NCI-H1417 treated with DMSO at 0.1 percent for 48 hours (cell line): ENCODE measurements at places on chromosomes 3 and 15.
A peak's percentile ranks its signal among the peaks of the same experiment; 100 is the strongest.

DNA sequence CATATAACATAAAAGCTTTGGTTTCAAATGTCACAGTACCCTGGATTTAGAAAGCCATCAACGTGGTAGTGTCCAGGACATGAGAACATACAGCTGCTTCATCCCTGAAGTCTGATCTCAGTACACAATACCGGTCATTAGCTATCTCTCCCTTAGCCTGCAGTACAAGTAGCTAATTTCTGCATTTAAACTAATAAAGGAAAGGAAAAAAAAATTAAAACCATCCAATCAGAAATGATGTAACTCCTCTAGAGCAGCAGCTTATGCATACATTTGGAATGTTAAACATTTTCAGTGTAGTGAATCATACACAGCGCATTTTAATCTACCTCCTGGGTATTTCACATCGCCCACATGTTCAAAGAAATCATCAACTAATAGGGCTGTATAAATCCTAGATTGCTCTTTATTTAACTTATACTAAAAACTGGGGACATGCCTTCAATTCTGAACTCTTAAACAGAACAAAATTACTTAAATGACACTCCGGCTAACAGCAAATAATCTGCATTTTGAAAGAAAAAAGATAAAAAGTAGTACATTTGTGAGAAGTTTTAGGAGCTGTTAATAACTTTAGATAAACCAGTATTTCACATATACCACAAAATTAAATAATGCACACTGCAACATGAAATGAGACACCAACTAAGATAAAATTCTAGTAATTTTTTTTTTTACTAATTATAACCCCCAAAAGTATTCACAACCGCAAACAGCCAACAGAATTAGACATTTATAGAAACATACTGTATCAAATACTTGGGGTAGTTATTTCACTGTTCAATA lies 3.7 kb downstream of the IGF2BP2 start:
- DNase-seq = no peak

DNA sequence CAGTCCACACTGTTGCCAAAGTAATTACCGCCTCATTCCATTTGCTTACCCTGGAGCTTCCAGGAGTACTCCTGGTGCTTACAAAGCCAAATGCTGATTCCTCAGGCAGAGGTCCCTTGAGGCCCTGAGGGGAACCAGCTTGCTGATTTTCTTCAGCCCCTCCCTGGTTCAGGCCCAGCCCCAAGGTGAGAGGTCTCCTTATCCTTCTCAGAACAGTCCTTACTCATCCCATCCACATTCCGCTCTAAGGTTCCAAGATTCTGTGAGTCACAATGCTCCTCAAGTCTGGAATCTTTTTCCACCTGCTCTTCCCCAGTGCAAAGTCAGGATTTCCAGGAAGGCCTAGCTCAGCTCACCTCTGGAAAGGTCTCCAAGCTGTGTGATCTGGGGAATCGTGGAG lies 1.8 kb upstream of the ATP10A start:
- no peak for DNase-seq

GRCh38 chr3:67033079-67033478 lies 35.0 kb downstream of the KBTBD8 start:
- no peak for DNase-seq

DNA sequence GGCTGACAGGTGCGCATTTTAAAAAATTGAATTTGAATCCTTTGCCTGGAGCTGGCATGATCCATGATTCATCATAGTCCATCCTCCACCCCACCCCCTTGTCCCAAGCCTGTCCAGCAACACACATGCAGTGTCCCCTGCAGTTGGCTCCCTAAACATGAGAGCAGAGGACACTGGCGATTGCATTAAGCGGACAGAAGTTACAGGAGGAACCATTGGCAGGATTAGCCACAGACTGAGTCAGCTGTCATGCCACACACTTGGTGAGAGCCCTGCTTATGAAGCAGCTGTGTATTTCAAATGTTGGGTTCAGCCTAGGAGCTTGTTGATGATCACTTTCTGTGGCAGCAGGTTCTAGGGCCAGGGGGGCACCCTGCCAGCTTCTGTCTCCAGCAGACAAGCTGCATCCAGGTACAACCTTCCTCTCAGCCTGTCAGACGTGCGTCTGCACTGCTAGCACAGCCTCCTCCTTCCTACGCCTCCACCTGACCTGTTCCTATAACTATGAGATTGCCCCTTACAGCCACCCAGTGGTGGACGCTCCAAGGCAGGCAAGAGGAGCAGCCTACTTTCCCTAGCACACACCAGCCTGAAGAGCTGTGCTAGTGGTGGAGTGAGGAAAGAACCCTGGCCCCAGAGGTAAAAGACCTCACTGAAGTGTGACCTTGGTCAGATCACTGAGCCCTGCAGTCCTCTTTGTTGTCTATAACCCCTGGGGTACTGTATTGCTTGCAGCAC lies 121.9 kb downstream of the SLCO3A1 start:
- DNase-seq = no peak

GRCh38 chr3:126033765-126034164 lies 50.2 kb downstream of the SLC41A3 start:
- DNase-seq = no peak

DNA sequence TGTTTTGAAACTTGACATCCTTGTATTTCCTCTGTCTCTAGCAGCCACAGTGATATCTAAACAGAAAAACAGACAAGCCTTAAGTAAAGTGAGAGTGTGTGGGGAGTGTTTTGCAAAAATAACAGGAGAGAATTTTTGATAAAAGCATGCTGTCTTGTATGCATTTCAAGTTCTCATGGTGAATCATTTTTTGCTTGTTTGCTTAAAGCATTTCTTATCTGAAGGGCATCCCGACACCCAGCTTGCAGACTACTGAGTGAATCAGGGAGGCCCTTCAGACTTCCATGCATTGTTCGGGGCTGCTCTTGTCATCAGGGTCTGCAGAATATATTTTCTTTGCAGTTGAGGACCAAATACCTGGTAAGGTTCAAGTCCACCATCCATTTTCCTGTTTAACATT lies 8.5 kb downstream of the CGNL1 start:
- DNase-seq = no peak

DNA sequence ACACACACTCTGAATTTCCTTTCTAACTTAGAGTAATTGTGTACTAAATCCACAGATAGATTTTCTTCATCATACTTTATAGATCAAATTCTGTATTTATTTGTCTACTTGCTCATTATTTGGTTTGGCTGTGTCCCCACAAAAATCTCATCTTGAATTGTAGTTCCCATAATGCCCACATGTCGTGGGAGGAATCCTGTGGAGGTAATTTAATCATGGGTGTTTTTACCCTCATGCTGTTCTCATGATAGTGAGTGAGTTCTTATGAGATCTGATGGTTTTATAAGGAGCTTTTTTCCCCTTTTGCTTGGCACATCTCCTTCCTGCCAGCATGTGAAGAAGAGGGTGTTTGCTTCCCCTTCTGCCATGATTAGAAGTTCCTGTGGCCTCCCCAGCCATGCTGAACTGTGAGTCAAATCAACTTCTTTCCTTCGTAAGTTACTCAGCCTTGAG lies 198.3 kb upstream of the TGFBR2 start:
- DNase-seq = no peak

DNA sequence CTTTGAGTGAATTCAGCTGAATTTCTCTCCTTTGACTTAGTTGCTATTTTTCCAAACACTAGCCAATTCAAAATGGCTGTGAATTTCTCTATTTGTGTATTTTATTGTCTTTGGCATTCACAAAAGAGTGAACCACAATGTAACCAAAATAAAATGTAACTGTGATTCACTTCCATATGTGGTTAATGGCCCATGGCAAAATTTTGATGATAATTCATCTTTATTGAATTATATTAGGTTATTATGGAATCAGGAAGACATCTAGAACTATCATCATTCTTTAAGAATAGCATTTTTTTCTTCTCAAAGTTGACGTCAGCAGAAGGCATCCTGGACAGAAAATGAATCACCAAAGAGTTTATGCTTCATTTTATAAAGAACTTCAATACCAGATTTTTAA lies 705.3 kb upstream of the NAALADL2 start:
- no peak for DNase-seq

- no peak for DNase-seq
Observed at GRCh38 chr15:29105151-29105854, 164.3 kb downstream of the NSMCE3 start.

DNA sequence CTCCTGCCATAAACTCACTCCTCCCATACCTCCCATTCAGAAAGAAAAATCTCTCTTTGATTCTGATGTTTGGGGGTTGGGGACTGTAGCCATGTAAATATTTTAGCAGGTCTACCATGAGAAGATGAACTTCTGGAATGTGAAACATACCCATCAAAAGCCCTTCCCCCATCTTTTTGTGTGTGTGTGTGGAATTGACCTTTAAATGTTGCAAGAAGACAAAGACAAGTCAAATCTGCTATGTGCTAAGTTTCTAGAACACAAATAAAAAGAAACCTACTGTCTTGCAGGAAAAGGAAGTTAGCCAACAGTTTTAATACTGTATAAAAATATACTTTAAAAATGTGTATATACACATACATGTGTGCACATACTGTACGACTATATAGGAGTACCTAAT lies 29.7 kb upstream of the USP50 start:
- DNase-seq = no peak

GRCh38 chr15:65431731-65432130 lies 9.0 kb upstream of the IGDCC4 start:
- no peak for DNase-seq

DNA sequence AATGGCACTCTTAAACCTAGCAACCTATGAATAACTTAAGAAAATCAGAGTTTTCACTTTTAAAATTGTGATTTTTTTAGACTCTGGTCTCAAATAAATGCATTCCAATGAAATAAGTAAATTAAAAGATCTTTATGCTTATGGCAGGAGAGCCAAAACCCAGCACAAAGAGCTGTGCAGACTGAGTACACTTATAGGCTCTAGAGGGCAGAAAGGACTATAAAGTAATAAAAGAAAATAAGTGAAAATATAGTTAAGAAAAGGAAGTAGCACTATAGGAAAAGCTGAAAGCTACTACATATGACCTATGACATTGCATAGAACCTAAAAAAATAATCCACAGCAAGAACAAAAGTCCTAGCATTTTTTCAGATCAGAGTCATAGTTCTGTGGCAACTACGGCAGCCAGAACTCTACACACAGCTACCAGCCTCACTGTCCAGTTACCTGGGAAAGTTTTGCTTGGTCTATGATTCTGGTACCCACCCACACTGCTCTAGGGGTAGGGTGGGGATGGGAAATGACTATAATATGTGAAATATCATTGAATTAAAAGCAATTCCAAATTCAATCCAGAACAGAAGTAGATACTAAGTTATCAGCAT lies 30.5 kb downstream of the CLASP2 start:
- no peak for DNase-seq

GRCh38 chr3:156674911-156675829 lies 780 bp downstream of the TIPARP start:
- no peak for DNase-seq

- DNase-seq = no peak
Observed at GRCh38 chr15:82846621-82847020, 37.2 kb downstream of the WHAMM start.

GRCh38 chr15:35746121-35746520 lies 200.2 kb upstream of the DPH6 start:
- no peak for DNase-seq

- DNase-seq = peak; percentile 96
Observed at GRCh38 chr3:170469151-170470062, 50.7 kb downstream of the CLDN11 start.

DNA sequence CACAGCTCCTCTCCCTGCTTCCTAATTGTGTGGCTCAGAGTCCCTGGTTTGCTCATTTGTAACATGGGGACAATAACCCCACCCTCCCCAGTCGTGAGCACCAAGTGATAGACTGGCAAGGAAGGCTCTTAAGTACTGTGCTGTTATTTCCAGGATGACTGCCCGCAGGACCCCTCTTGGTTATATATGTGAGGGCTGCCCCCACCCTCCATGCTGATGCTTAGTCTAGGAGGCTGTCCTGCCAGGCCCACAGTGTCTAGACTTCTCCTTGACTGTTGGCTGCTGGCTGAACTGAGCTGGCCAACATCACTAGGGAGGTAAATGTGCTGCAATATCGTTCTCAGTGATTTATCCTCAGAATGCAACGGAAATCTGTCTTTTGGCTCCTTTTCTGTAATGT lies 45.1 kb downstream of the RAB11A start:
- DNase-seq = no peak

- no peak for DNase-seq
Observed at GRCh38 chr3:71857956-71858355, 73.0 kb upstream of the PROK2 start.

- DNase-seq = no peak
Observed at GRCh38 chr3:188817935-188818269, 353.9 kb upstream of the TPRG1 start.

- no peak for DNase-seq
Observed at GRCh38 chr3:177320765-177321247, 123.5 kb upstream of the TBL1XR1 start.

- DNase-seq = no peak
Observed at GRCh38 chr15:43868406-43868805, 41.6 kb downstream of the WDR76 start.

DNA sequence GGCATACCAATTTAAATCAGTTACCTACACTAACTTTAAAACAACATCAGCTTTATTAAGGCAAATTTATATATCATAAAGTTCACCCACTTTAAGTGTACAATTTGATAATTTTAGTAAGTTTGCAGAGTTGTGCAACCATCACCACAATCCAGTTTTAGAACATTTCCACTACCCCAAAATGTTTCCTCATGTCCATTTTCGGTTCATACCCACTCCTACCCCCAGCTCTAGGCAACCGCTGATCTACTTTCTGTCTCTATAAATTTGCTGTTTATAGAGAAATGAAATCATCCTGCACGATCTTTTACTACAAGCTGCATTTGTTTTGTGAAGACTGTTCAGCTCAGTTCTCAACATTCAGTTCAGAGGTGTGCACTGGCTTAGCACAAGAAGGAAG lies 31.5 kb upstream of the FAM81A start:
- DNase-seq = no peak

GRCh38 chr15:75647370-75648155 lies at the start of gene SNX33:
Gene SNX33 (plus strand): TSS chr15:75647912. CDS start chr15:75649103, 1,191 bp downstream.
- no peak for DNase-seq

GRCh38 chr3:115588201-115589115 lies 34.9 kb upstream of the GAP43 start:
- DNase-seq = no peak

- no peak for DNase-seq
Observed at GRCh38 chr3:171225708-171226107, 199.2 kb upstream of the SLC2A2 start.

GRCh38 chr3:122977746-122978466 lies 49.7 kb downstream of the SEMA5B start:
- no peak for DNase-seq

DNA sequence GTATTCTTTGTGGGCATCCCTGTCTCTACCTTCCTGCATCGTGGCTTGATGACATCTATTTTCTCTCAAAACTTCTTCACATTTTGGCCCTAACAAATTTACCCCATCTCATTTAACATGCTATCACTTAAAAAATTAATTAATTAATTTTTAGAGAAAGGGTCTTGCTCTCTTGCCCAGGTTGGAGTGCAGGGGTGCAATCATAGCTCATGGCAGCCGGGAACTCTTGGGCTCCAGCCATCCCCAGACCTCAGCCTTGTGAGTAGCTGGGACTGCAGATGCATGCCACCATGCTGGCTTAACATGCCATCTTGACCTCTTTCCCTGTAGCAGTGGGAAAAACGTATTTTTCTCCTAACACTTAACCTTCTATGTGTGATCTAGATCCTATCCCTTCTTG lies 20.6 kb downstream of the IQGAP1 start:
- no peak for DNase-seq
